Left renal pelvis (tissue), 4 donors: ENCODE measurements at places on chromosomes 1 and 21. TPM values are rescaled to one million over a fixed set of nuclear protein-coding genes. Genes with fewer than 3 reads are reported as not detected.

GRCh38 chr1:21307663-21308305 lies 17.5 kb upstream of the ECE1 start:
- no peak for DNase-seq

DNA sequence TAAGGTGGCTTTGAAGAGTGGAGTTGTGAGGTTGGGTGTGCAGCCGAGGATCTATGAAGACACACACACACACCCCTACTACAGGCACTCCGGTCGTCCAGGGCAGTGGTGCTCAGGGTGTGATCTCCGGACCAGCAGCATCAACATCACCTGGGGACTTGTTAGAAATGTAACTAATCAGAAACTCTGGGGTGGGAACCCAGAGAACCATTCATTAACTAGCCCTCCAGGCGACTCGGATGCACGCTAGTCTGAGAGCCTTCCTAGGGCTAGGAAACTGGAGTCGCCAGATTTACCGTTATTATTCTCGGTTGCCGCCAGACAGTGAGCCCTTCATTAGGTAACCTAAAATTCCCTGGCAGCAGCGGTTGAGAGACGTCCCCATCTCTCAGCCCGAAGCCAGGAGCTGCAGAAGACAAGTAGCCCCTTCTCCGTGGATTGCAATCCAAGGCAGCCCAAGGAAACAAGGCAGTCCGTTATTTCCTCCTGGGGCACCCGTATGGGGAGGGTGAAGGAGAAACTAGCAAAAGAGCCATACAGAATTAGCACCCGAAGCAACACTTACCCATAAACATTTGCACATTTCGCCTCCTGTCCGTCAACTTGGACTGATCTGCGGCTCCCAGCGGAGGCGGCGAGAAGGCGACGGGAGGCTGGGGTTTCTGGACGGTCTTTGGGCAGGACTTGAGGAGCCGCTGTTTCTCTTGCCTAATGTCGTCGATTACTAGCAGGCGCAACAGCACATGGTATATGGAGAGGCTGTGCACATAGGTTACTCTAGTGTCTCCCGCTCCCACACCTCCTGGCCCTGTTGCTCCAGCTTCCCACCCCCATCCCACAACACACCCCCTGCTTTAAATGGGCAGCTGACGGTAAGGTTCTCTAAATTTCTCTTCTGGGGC lies 2.9 kb upstream of the CCN1 start:
- DNase-seq = peak; percentile 36

GRCh38 chr1:88802404-88802803 lies 89.0 kb downstream of the GTF2B start:
- DNase-seq = no peak

- DNase-seq = no peak
Observed at GRCh38 chr1:236103646-236104218, 38.6 kb upstream of the GPR137B start.

TLR5 gene
- polyA plus RNA-seq = 6.6 TPM

GRCh38 chr1:184745110-184745509 lies 9.5 kb downstream of the EDEM3 start:
- no peak for DNase-seq

- no peak for DNase-seq
Observed at GRCh38 chr1:53410100-53410541, 49.1 kb upstream of the DMRTB1 start.

C8B gene
- 0.74 TPM for polyA plus RNA-seq

NBPF14 gene
- 30.8 TPM for polyA plus RNA-seq

XCL1 gene
- polyA plus RNA-seq = not detected

SPRR2F gene
- not detected for polyA plus RNA-seq

CYP2J2 gene
- 1.8 TPM for polyA plus RNA-seq

DNA sequence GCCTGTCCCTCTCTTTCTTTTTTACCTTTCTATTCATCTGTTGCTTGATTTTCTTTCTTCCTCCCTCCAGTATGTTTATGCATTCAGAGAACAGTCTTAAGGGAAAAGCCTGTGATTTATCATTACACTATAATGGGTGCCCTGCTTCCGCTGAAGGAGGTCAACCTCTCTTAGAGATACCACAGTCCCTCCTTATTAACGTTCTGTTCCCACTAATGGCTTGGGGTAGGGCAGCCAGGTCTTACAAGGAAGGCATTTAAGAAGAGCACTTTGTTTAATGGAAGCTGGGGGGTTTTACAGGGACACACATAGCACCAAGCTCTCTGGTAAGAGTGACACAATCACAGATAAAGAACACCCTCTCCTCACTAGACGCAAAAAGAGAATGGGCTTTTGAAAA lies 523.5 kb downstream of the NUF2 start:
- no peak for DNase-seq

CRP gene
- polyA plus RNA-seq = 0.20 TPM

DNA sequence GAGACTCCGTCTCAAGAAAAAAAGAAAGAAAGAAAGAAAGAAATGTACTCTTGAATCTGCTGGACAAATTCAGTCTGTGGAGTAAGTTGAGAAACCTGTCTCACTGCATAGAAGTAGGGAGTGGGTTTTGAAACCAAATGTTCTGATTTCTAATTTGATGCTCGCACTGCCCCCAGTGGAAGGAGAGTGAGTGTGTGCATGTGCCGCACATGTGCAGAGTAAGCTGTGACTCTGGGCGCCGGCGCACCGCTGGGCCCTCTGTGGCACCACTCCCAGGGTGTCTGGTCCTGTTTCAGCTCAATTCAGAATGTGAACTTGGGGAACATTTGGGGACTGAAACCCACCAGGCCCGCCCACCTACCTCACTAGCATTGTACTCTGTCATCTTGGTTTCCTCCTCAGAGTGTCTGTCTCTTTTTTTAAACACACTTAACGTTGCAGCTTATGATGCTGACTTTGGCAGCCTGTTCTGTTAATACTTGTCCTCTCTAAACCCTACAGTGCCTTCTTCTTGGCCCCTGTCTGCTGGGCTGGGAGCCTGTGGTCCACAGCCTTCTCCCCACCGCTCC lies 104.6 kb downstream of the CACNA1E start:
- no peak for DNase-seq

DNA sequence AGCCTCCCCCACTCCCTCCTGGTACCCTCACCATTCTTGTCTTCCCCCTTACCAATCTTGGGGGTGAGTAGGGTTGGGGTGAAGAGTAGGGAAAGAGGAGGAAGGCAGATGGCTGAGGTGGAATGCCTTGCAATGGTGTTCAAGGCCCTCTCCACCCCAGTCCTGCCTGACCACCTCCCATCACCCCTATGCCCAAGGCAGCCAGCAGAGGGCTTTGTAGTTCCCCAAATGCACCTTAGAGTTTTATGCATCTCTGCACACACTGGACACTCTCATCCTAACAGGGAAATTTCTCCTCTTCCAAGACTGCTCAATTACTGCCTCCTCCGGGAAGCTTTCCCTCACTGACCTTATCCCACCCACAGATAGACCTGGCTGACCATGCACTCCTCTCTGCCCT lies 15.4 kb downstream of the KIF17 start:
- DNase-seq = no peak

- DNase-seq = no peak
Observed at GRCh38 chr1:22376001-22376400, 75.7 kb upstream of the ZBTB40 start.

DNA sequence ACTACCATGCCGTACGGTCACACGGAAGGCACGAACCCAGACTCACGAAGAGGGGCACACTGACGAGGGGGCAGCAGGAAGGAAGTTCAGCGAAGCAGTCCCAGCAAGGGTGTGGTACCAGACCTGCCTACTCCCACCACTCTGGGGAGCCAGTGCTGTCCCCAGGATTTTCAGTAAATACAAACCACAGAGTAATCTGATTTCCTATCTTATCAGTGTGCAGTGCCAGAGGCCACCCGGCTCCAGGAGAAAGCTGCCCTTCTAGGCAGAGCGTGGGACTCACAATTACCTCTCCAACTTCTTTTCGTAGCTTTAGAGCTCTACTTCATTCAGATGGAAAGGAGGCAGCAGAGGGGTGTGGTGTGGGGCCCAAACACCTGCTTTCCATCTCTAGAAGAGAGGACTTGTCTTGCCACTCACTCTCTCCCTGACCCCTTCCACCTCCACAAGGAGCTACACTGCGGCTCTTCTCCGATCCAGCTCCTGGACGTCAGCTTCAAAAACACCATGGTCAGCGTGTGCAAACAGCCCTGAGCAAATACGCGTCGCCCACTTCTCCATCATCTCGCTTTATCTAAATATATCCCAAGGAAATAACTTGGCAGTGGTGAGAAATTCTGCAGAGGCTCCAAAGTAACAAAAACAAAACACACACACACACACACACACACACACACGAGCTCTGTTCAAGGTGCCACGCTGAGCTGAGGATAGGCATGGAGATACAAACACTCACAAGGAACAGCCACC lies 98.5 kb downstream of the MRPL37 start:
- no peak for DNase-seq

DNA sequence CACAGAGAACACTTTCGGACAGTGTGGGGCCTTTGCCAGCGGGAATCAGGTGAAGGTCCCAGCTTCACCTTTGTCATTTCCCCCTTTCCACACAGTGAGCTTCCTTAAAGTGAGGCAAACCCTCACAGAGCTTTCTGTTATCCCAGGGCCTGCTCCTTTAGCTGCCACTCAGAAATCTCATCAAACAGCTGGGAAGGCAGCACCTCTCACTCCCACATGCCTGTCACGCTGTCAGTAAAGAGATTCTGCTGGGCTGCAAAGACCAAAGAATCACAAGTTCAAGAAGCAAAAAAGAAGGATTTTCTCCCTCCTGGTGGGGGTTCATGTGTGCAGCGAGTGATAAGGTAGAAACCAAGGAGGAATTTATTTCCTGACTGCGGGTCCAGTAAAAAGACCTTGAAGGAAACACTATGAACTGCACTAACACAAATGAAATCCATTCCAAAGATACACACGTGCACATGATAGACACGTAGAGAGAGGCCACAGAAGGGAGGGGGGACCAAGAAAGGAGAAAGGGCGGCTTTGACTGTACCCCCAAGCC lies 44.0 kb downstream of the HTR6 start:
- DNase-seq = no peak

FASLG gene
- polyA plus RNA-seq = 0.14 TPM

DNA sequence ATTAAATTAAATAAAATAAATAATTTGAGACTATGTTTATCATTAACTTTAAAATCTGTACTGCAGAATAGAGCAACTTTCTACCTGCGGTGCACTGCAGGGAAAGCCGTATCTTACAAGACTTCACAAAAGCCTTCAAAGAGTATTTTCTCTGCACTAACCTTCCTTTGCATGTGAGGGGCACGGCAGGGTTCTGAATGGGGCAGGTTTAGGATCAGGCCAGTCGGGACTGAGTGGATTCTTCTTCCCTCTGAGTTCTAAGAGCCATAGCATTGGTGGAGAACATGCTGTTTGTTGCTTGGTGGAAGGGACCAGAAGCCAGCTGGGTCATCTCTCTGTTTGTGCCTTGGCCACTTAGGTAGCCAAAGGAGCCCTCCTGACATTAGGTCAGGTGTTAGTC lies 55.2 kb upstream of the LGALS8 start:
- DNase-seq = no peak

IGSF3 gene
- 31.4 TPM for polyA plus RNA-seq

FOXO6 gene
- polyA plus RNA-seq = 3.0 TPM

- no peak for DNase-seq
Observed at GRCh38 chr1:119374208-119374874, 5.8 kb downstream of the HAO2 start.

SERINC2 gene
- 41.1 TPM for polyA plus RNA-seq

GRCh38 chr1:45925728-45926287 lies 122.4 kb downstream of the MAST2 start:
- no peak for DNase-seq

- DNase-seq = no peak
Observed at GRCh38 chr1:3020263-3020909, 881 bp upstream of the ACTRT2 start.

DNA sequence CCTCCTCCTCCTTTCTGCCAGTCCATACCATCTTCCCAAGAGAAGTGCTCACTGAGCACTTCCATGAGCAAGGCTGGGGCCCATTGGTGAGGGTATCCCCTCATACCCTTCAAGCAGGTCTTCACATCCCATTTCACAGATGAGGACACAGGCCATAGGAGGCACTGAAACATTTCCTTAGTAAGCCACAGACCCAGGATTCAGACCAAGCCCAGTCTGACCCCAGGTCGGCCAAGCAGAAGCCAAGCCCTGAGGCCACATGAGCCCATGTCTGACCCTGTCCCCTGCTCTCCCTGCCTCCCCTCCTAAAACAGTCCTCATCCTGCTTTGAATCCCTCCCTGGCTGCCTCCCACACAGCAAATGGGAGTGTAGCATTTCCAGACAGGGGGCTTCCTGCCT lies 146.2 kb downstream of the ZSCAN20 start:
- DNase-seq = no peak

- no peak for DNase-seq
Observed at GRCh38 chr1:118881751-118882150, 106.4 kb downstream of the TBX15 start.

GRCh38 chr1:60448850-60449249 lies 375.3 kb upstream of the C1orf87 start:
- no peak for DNase-seq

DNA sequence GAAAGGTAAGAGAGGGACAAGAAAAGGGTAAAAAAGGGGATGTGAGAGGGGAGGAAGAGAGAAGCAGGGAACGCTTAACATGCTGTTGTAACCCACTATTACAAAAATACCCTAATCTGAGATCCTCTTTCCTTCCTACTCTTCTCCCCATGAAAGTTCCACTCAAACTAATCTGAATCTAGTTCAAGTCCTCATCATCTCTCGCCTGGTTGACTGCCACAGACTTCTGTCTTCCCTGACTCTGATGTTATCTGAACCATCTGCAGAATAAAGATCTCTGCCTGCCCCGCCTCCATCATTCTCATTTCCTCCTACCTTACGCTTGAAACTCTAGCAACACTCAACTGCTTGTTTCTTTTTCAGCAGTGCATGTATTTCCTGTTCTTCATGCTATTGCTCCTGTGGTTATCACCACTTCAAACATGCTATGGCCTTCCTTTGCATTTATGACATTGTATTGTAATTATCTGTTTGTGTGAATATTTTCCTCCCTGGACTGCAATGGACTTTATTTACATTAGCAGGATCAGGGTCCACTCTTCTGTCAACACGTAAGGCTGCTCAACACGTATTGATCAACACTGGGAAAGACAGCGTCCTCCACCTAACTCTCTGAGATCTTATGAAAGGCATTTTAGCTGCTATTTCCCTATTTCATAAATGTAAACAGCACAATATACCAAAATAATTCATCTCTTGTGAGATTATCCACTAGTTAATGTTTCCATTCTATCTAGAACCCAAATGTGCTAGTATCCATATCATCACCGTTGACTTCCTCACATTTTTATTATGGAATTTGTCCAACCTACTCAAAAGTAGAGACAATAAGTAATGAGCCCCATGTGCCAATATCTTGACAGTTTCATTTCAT lies 215.5 kb upstream of the USP25 start:
- DNase-seq = no peak

- DNase-seq = no peak
Observed at GRCh38 chr21:44418108-44418875, 37.0 kb upstream of the LRRC3 start.

GRCh38 chr1:2087766-2088165 lies 37.6 kb downstream of the PRKCZ start:
- no peak for DNase-seq

SPRR2G gene
- not detected for polyA plus RNA-seq

ZNF683 gene
- polyA plus RNA-seq = not detected

TSSK3 gene
- 1.5 TPM for polyA plus RNA-seq

DNA sequence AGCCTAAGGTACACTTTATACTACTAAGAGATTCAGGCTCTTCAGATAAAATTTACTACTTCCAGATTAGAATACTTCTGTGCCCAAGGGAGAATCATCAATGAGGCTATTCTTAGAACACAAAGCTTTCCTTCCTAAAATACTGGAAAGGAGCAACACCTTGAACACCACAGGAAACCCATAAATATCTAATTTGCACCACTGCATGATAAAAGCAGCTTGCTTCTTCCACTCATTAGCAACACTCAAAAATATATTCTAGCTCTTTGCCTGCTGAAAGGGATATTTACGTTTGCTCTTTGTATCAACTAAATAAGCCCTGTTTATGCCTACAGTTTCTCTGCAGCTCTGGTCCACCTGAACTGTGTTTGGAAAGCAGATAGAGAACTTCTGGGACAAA lies 284.3 kb downstream of the RWDD3 start:
- DNase-seq = no peak
